Astrocyte (in vitro differentiated cells and primary cell): ENCODE measurements at places on chromosomes 12 and 14. TPM values are rescaled to one million over a fixed set of nuclear protein-coding genes. Genes with fewer than 3 reads are reported as not detected.

DNA sequence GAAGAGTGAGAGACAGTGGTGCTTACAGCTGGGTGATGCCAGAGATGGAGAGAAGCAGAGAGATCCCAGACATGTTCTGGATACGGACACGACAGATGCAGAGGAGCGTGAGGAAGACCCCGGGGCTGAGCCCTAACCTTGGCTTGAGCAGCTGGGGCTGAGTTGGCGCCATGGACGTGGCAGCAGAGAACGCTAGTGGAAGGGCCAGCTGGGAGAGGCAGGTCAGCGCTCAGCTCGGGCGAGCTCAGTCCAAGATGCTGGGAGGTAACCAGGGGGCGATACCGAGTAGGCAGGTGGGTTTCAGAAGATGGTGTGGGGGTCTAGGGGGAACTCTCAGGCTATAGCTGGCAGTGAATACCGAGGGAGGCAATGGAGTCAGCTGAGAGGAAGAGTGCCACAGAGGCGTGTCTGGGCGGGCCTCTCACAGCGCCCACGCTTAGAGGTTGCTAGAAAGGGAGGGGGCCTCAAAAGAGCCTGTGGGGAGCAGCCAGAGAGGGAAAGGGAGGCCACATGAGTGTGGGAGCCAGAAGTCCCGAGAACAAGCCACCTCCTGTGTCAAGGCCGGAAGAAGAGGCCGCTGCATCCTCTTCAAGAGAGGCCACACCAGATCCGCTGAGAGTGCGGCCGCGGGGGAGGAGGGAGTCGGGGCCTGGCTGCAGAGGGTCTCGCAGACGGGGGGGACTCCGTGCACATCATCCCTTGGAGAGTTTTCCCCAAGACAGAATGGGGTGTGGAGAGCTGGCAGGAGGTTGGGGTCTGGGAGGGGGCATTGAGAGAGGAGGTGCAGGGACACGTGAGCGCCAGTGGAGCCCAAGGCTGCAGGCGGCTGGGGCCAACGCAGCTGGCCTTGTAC lies 57.0 kb upstream of the DIO3 start:
- H3K4me1 ChIP-seq = no peaks in the 10 kb centered on the region
- no peak overlapping the region for H3K27ac ChIP-seq
- peaks cover 2% of the 10 kb centered on the region for H3K27me3 ChIP-seq
- DNase-seq = no peak
- H3K36me3 ChIP-seq = no peaks in the 10 kb centered on the region
- no peak overlapping the region for H3K4me3 ChIP-seq

DNA sequence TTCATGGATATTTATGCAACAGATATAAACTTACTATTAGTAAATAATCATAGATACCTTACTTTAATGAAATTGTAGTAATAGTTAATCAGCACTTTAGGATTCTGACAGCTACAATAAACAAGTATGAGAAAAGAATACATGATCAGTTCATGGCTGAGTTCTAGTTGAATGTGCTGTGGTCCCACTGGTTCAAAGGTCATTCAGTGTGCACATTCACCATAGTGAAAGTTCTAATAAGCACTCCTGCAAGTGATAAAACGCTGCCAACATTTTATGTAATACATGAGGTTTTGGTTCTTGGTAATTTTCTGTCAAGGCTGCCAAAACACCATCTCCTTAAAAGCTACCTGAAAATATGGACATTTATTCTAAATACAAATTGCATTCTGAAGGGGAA lies 92.6 kb downstream of the NUMB start:
- no peak overlapping the region for H3K4me3 ChIP-seq
- no peaks in the 10 kb centered on the region for H3K27me3 ChIP-seq

DNA sequence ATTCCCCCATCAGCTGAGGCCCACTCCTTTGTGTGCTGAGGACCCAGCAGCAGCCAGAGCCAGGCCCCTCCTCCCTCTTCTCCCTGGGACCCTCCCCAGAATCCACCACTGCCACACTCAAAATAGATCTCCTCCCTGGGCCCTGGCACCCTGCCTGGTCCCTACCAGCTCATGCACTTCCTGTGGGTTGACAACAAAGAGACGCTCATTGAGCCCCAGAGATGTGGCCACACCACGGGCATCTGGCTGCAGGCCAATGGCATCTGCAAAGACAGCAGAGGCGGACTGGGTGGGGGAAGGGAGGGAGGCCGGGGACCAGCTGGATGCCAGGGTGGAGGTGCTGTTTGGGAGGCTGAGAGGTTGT lies 16.0 kb upstream of the ENDOU start:
- no peaks in the 10 kb centered on the region for H3K36me3 ChIP-seq
- no peak for DNase-seq
- no peak overlapping the region for H3K27ac ChIP-seq
- peaks cover 9% of the 10 kb centered on the region for H3K4me1 ChIP-seq
- no peak overlapping the region for H3K4me3 ChIP-seq
- H3K27me3 ChIP-seq = peaks cover 18% of the 10 kb centered on the region

DNA sequence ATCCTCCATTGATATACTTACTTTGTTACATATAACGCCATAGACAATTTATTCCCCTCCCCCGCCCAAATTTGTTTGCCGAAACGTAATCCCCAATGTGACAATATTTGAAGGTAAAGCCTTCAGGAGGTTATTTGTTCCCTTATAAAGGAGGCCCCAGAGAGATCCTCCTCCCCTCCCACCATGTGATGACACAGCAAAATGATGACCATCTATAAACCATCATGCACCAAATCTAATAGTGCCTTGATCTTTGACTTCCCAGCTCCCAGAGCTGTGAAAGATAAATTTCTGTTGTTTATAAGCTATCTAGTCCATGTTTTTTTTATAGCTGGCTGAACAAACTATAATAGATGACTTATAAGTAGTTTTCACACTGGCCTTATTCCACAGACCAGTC lies 122.2 kb downstream of the PTPRO start:
- H3K27ac ChIP-seq = no peak overlapping the region
- no peak for DNase-seq
- no peaks in the 10 kb centered on the region for H3K27me3 ChIP-seq
- no peak overlapping the region for H3K4me3 ChIP-seq
- H3K36me3 ChIP-seq = no peaks in the 10 kb centered on the region
- no peaks in the 10 kb centered on the region for H3K4me1 ChIP-seq

GRCh38 chr12:48978291-48978740 lies at the start of gene WNT1:
Gene WNT1 (plus strand): TSS chr12:48978322. CDS start chr12:48978651, 329 bp downstream.
- DNase-seq = no peak
- H3K27me3 ChIP-seq = peaks cover 86% of the 10 kb centered on the region
- peaks cover 50% of the 10 kb centered on the region for H3K4me1 ChIP-seq
- H3K27ac ChIP-seq = no peak within 1 kb of the TSS

- H3K4me3 ChIP-seq = no peak overlapping the region
- DNase-seq = no peak
- H3K36me3 ChIP-seq = no peaks in the 10 kb centered on the region
- H3K27me3 ChIP-seq = no peaks in the 10 kb centered on the region
- peaks cover 9% of the 10 kb centered on the region for H3K4me1 ChIP-seq
Measured at GRCh38 chr12:13504736-13505135, 308.2 kb downstream of the EMP1 start.

DNA sequence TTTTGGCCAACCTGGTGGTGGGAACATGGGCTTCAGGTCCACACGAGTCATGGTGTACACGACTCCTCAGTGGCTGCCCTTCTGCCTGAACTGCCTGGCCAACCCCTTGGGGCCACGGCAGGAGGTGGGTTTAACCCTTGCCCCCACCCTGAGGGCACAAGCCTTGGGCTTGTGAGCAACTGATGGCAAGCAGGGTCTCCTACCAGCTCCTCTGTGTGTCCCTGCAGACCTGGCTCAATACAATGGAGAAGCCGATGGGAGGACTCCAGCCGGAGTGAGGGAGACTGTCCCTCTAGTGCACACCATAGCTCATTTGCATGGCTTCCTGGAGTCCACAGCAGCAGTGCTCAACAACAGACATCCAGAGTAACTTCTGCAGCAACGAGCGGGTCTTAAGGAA lies 28.0 kb downstream of the JAG2 start:
- DNase-seq = no peak
- H3K27ac ChIP-seq = no peak overlapping the region
- no peaks in the 10 kb centered on the region for H3K27me3 ChIP-seq
- no peaks in the 10 kb centered on the region for H3K4me1 ChIP-seq
- H3K36me3 ChIP-seq = no peaks in the 10 kb centered on the region
- H3K4me3 ChIP-seq = no peak overlapping the region

Gene CSRP2
- total RNA-seq = 247 and 265 TPM in 2 replicates

DNA sequence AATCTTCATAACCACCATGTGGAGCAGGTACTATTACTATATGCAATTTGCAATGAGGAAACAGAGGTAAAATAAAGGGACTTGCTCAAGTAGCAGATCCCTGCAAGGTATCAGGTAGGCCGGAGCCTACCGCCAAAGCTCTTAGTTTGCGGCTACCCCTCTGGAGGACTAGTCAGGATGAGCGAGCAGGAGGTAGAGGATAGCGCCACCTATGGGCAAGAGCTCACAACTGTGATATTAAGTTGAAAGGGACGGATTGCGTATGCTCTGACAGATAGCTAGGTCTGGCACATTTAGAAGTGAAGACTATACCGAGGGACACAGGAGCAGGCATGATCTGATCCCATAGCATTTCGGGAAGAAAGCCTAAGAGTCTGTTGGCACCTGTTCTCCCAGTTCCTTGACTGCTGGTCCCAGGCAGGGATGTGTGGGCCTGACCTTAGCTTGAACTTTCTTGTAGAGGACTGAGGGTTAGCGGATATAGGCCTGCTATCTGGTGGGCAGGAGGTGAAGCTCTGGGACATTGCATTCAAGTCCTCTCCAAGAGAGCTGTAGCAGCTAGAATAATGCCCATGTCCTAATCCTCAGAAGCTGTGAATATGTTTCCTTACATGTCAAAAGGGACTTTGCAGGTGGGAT lies 48.0 kb downstream of the SLC17A8 start:
- no peaks in the 10 kb centered on the region for H3K4me1 ChIP-seq
- H3K27me3 ChIP-seq = no peaks in the 10 kb centered on the region
- H3K4me3 ChIP-seq = no peak overlapping the region
- DNase-seq = no peak

Gene LAG3
- total RNA-seq = 2.0 TPM in 2 replicates

GRCh38 chr12:6224550-6224949 lies 24.4 kb downstream of the CD9 start:
- H3K36me3 ChIP-seq = no peaks in the 10 kb centered on the region
- DNase-seq = peak; percentile 62
- no peaks in the 10 kb centered on the region for H3K27me3 ChIP-seq
- H3K27ac ChIP-seq = no peak overlapping the region
- H3K4me3 ChIP-seq = no peak overlapping the region

DNA sequence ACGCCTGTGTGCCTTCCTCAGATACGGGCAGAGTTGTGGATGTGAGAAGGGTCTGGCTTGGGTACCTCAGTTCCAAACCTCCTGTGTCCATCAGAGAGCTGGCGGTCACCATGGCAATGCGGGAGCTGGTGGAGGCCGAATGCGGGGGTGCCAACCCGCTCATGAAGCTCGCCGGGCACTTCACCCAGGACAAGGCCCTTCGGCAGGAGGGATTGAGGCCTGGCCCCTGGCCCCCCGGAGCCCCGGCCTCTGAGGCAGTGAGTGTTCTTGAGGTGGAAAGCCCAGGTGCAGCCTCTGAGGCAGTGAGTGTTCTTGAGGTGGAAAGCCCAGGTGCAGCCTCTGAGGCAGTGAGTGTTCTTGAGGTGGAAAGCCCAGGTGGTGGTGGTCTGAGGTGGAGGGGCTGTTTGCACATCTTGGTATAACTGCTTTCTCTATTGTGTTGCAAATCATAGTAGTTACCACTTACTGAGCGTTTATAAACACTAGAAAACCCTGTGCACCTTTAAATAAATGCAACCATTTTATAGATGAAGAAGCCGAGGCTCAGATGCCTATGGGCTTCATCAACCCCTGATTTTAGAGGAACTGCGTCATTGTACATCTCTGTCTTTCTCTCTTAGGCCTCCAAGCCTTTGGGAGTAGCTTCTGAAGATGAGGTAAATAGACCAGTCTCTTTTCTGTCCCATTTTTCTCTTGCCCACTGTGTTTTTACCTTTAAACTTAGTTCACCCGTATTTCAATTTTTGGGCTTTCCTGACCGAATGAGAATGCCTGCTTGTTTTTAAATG lies 976 bp downstream of the PEX5 start:
- peaks cover 20% of the 10 kb centered on the region for H3K4me1 ChIP-seq
- peak; percentile 8 for DNase-seq
- H3K36me3 ChIP-seq = peaks cover 9% of the 10 kb centered on the region
- H3K27ac ChIP-seq = peak overlapping the region; percentile 93

Gene HHIPL1
- total RNA-seq = 0.86 and 1.1 TPM in 2 replicates

DNA sequence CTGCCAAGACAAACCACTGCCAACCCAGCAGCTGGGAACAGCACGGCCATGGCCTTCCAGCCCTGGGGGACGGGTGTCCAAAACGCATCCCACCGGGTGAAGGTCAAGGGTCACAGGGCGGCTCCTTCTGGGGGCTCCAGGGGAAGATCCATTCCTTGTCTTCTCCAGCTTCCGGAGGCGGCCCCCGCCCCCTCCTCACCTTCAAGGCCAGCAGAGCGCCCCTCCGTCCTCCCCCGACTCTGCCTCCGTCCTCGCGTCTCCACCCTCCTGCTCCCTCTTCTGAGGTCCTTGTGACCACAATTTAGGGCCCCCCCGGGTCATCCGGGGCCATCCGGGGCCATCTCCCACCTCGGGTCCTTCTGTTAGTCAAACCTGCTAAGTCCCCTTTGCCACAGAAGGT lies 3.9 kb upstream of the NUDT14 start:
- peaks cover 5% of the 10 kb centered on the region for H3K27me3 ChIP-seq
- H3K36me3 ChIP-seq = no peaks in the 10 kb centered on the region
- H3K4me1 ChIP-seq = no peaks in the 10 kb centered on the region
- H3K4me3 ChIP-seq = no peak overlapping the region
- no peak for DNase-seq

Gene RDH12
- 0.16 TPM in 1 of 2 replicates, not detected in the other for total RNA-seq

Gene KRT85
- not detected in 2 replicates for total RNA-seq

Gene SPIC
- total RNA-seq = not detected in 2 replicates

- H3K4me3 ChIP-seq = no peak overlapping the region
- no peaks in the 10 kb centered on the region for H3K4me1 ChIP-seq
- H3K36me3 ChIP-seq = no peaks in the 10 kb centered on the region
- no peak for DNase-seq
Measured at GRCh38 chr12:116101991-116102390, 175.5 kb downstream of the MED13L start.

DNA sequence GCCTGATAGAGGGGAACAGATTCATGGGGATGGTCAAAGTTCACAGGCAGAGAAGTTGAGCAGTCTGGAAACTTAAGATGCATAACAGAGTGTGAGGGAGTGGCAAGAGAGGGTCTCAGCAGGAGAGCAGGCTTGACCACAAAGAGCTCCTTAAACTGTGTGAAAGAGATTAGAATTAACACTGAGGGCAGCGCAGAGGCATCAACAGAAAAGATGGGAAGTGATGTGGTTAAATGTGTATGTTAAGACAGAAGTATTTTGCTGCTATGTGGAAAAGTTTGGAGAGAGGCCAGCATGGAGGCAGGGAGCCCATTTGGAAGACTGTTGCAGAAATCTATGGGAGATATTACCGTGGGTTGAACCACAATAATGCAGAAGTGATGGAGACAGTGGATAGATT lies 122.7 kb upstream of the LMNTD1 start:
- no peak overlapping the region for H3K27ac ChIP-seq
- H3K4me1 ChIP-seq = no peaks in the 10 kb centered on the region
- H3K4me3 ChIP-seq = no peak overlapping the region

Gene RPGRIP1
- not detected in 2 replicates for total RNA-seq

Gene XPOT
- 142 and 144 TPM in 2 replicates for total RNA-seq

- DNase-seq = no peak
- peaks cover 24% of the 10 kb centered on the region for H3K36me3 ChIP-seq
- peaks cover 21% of the 10 kb centered on the region for H3K4me1 ChIP-seq
- H3K4me3 ChIP-seq = no peak overlapping the region
Measured at GRCh38 chr14:74599321-74599761, 12.7 kb downstream of the LTBP2 start.
